ENCODE measurements at places on chromosomes 5 and 9.

- DNase-seq: no peak
Measured at GRCh38 chr5:123914333-123914732, 402.4 kb downstream of the CSNK1G3 start.

DNA sequence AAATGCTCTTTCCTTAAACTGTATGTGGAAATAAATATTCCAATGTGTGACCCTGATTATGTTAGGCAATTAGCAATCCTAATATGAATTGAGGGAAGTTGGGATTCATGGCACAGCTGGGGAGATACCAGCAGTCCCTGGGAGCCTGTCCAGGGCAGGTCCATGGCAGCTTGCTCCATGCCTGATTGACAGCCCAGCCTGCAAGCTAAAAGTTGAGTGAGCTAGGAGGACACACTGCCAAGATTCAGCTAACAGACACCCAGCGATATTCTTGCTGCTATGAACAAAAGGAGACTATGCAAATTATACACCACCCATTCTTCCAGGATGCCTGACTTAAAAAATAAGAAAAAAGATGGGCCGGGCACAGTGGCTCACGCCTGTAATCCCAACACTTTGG lies 6.2 kb downstream of the TGFBI start:
- DNase-seq: no peak

DNA sequence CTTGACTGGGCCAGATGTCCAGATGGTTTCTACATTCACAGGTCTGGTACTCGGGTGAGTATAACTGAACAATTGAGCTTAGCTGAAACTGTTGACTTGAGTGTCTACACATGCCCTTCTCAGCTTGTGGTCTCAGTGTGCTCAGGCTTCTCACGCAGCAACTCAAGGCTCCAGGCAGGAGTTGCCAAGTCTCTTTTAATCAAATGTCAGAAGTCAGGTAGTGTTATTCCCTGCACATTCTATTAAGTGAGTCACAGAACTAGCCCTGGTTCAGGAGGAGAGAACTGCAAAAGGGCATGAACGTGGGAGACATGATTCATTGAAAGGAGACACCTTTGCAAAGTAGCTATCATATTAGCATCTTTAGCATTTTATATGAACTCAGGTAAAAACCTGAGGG lies 199.3 kb upstream of the ACTBL2 start:
- DNase-seq: no peak

DNA sequence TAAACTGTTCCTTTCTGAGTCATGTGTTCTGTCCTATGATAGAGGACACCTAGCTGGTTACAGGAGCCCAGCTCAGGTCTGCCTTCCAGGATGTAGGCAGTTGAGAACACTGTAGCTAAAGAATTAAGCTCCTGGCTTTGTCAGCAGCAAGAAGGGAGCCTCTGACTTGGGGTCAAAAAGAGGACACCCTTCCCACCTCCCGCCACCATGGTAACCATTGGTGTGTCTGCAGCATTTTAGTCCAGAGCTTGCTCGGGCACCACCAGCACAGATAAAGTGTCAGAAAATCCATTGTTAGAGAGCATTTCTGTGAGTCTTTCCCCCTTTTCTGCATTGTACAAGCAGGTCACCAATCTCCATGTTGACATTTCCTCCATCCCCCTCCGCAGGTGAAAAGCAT lies 181.7 kb downstream of the DOCK8 start:
- DNase-seq: no peak

DNA sequence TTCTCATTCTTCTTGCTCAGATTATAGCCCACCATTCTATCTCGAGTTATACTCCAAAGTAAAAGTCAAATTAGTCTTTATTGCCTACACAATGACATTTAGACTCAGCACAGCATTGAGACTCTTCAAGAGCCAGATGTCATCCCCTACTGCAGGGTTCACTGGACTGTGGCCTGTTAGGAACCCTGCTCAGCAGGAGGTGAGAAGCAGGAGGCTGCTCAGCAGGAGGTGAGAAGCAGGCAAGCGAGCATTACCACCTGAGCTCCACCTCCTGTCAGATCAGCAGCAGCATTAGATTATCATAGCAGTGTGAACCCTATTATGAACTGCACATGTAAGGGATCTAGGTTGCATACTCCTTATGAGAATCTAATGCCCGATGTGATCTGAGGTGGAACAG lies 12.7 kb upstream of the LIFR start:
- no peak for DNase-seq

GRCh38 chr5:160166973-160167623 lies 47.8 kb upstream of the PWWP2A start:
- DNase-seq: no peak

GRCh38 chr9:129962889-129963703 lies 79.9 kb downstream of the FNBP1 start:
- DNase-seq: no peak

GRCh38 chr9:137064027-137064879 lies 6.1 kb downstream of the SAPCD2 start:
- DNase-seq: no peak

- DNase-seq: no peak
Measured at GRCh38 chr9:94705162-94705702, 21.3 kb upstream of the AOPEP start.

GRCh38 chr5:12704955-12705354 lies 800.7 kb upstream of the CTNND2 start:
- DNase-seq: no peak

DNA sequence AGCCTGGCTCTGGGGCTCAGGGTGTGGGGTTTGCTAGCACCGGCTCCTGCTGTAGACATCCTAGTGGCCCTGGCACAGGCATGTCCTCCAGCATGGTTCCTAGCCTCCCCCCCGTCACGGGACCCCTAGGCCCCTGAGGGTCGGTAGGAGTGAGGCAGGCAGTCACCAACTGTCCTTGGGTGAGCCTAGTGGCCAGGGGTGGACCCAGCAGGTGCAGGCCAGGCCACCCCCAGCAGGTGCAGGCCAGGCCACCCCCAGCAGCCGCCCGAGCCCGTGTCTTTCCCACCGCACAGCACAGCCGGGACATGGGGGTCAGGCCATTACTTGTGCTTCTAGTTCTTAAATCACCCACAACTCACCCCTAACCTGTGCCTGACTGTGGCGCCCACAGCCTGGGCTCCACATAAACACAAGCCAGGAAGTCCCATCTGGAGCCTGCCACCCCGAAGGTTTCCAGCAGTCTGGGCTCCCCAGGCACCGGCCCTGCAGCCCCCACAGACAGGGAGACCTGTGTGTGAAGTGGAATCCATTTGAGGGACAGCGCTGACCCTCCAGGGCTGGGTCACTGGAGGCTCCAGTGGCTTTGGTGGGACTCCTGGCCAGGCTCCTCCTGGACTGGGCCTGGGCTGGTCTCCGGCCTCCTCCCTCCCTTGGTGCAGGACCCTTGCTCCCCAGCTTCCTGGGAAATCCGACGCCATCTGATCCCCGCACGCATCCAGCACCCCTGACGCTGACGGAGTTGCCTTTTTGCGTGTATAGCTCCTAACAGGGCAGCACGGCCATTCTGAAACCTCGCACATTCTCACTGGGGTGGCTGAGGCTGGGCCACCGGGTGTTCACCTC lies 114.1 kb upstream of the LPCAT1 start:
- no peak for DNase-seq

GRCh38 chr9:123359546-123359945 lies 3.5 kb downstream of the CRB2 start:
- DNase-seq: no peak

GRCh38 chr9:86816366-86816765 lies 130.9 kb downstream of the GAS1 start:
- DNase-seq: no peak
